ENCODE measurements at places on chromosomes 5 and 9.

- peak; percentile 59 for DNase-seq
Observed at GRCh38 chr5:179166886-179167841, 107.0 kb downstream of the ZNF354C start.

DNA sequence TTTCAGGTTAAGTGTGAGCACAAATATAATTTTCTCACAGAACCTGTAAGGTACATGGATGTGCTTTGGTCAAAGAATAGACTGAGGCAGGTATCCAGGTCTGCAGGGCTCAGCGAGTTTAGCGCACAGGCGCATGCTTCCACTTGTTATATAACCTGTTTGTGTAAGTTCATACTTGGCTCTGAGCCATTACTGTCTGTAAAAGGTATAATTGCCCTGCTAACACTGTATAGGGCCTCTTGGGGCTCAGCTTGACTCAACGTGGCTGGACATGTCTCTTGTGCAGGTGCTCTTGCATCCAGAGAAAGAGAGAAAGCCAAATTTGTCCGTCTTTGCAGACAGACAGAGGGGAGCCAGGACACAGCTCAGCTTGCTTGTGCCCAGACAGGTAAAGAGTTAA, 759.6 kb downstream of the MTRR start:
- DNase-seq, result no peak

DNA sequence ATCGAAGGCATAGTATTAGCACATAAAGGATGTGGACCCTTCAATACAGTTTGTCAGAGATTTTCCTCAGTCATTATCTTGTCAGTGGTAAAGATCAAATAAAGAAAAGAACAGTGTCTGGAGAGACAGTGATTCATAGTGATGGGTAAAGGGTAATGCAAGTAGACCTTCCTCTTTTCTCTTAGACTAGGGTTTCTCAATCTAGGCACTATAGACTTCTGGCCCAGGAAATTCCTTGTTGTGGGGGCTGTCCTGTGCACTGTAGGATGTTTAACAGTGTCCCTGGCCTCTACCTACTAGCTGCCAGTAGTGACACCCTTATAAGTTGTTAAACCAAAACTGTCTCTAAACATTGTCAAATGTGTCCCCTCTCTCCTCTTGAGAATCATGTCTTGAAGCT, 6.9 kb downstream of the CAMK4 start:
- no peak for DNase-seq

- no peak for DNase-seq
Observed at GRCh38 chr9:98768344-98768743, 28.0 kb downstream of the ANKS6 start.

GRCh38 chr9:137785704-137786161, 91.8 kb upstream of the CACNA1B start:
- DNase-seq, result no peak

Data from stimulated activated CD4-positive, alpha-beta T cell treated with anti-CD3 and anti-CD28 coated beads, Interleukin-4, amount 100 ng/mL, for 24 hours (primary cell).